ENCODE measurements at places on chromosomes 11 and 22. TPM values are rescaled to one million over a fixed set of nuclear protein-coding genes. Genes with fewer than 3 reads are reported as not detected.

DNA sequence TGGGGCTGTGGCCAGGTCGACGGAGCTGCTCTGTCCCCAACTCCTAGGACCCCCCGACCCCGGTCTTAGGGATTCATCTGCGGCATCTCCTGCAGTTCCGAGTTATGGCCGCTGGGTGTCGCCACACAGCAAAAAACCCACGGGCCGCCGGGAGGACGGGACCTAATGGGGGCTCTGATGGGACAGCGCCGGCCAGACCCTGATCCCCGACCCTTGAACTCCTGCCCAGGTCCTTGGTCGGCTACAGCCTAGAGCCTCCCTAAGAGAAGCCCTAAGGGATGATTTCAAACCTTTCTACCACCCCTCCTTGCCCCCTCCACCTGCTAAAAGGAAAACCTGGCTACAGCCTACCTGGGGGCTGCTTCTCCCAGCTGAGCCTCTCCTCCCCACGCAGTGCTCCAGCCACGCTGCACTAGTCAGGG is 30.8 kb upstream of the LRRC10B start:
- peak; percentile 48 for DNase-seq

GRCh38 chr11:650482-650881 is 13.4 kb downstream of the DRD4 start:
- DNase-seq, result no peak

- DNase-seq, result no peak
These were observed 158.4 kb downstream of the TEAD1 start for GRCh38 chr11:12832480-12833224.

- no peak for DNase-seq
These were observed 690.3 kb downstream of the FAM181B start for GRCh38 chr11:82043316-82043715.

DNA sequence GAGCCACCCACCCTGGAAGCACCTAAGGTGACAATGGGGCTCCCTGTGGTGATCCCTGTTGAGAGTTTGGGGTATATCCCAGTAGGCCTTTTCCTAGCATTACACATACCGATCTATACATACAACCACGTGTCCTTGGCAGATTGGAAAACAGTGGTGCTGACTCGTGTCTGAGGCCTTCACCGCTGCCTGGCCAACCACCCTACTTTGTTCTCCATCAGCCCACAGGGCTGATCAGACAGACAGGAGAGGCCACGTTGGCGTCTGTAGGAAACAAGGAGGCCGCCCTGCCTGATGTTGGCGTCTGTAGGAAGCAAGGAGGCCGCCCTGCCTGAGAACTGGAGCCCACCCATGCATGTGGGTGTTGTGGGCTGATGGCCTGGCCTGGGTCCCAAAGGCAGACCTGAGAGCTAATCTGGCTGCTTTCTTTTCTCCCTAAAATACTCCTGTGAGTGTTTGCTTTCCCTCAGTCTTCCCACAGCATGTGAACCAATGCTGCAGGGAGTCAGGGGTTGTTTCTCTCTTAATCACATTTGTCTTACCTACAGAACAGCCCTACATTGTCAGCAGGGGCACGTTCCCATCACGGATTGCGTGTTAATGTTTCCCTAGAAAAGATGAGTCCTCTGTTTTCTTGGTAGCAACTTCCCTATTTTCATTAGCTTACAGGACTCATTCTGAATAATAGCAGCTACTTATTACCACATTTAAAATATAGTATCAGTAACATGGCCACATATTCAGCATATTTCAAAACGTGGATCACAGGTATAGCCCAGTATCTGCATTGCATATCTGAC is 57.2 kb downstream of the SBF1 start:
- no peak for DNase-seq

DNA sequence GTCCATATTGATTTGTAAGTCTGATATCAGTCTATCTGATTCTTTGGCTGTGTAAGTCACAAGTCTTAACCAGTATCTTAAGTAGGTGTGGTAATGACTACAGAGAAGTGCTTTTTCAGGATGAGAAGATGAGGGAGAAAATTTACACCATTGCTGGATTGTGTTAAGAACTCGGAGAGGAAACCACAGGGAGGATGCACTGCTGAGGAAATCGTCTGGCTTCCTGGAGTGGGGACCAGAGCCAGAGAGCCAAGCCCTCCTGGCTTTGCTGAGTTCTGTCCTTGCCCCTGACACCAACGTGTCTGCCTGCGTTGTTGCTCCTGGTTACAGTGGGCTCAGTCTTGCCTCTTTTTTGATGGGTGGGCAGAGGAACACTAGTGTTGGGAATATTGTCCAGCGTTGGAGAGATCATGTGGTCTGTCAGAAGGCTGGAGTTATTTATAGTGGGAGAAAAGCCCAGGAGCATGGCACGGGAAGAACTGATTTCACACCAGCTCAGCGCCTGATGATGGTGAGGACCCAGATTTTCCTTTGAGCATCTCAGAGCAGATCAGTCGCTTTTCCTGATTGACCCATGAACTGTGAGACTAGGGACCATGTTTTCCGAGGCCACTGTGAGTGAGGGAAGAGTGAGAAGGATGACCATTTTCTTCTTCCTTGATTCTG is 29.6 kb downstream of the MARK2 start:
- DNase-seq, result no peak

DNA sequence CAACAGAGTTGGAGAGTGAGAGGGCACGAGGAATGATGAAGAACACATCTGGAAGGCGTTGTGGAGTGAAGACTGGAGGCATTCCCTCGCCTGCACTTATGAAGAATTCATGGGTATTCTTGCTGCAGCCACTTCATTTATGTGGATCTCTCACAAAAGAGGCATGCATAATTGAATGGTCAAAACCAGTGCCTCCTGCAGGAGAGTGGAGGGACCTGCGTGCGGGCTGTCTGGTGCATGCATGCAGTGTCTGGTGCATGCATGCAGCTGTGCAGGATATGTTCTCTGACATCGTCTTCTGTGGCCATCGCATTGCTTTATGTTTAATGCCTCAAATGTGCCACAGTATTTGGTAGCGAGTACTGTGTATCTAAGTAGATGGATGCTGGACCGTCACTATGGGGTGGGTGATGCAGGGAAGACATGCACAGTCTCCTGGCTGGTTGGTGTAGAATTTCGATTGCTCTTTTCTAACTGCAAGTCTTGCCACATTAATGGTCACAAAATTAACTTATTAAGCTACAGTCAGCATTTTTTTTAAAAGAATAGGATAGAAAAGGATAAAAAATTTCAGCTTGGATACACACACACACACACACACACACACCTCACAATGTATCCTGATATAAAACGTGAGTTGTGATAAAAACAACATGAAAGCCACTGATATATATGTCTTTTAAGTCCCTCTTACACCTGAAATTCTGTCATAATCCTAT is 20.9 kb upstream of the NTM start:
- DNase-seq, result no peak

DNA sequence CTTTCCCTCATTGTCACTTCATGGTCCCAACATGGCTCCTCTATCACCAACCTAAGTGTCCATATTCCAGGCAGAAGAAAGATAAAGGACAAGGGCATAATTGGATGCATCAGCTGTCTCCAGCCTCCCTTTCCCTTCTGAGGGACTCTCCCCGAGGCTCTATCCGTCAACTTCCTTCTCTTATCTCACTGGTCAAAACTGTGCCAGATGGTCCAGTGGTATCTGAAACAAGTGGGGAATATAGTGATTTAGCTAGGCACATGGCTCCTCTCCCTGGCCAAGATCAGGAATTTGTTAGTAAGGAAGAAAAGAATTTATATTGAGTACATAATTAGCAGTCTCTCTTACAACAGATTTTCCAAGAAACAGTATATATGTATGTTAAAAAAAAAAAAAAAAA is 12.6 kb upstream of the SPON1 start:
- DNase-seq, result no peak

DNA sequence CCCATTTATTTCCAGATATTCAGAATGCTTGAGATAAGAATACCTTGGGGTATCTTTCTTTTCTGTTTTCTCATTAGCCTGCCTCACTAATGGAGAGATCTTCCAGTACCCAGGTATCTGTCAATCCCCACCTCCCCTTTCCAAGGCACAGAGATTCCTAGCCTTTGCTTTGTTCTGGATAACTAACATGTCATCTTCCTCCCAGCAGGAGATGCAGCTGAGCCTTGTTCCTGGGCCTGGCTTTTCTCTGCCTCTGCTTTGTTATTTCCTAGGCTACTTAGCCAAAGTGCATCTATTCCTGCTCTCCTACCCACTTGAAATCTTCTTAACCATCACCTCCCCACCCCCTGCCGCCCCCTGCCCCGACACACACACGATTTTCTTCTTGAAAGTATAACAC is 297.1 kb downstream of the NELL1 start:
- no peak for DNase-seq

DNA sequence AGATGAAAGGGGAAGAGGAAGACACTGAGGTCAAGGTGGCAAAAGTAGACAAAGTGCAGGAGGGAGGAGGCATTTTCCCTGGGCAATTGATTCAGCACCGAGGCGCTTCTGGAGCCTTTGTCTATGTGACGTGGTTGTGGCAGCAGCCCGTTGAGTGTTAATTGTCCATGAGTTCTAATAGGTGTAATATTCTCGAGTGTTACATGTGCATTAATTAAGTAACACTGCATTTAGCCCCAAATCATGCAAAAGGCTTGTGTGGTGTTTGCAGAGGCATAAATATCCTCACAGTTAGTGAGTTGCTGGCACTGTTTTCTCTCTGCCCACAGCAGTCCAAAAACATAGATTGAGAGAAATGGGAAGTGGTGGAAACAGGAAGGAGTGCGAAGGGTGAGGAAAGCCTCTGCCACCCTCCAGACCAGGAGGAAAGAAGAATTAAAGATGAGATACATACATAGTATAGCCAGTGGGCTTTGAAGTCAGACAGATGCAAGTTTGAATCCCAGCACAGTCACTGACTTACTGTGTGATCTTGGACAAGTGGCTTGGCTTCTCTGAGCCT is 361.2 kb downstream of the MN1 start:
- no peak for DNase-seq

GRCh38 chr11:7654195-7654705 is 19.1 kb downstream of the CYB5R2 start:
- no peak for DNase-seq

GRCh38 chr11:93525601-93526345 is 17.4 kb downstream of the SMCO4 start:
- no peak for DNase-seq

DNA sequence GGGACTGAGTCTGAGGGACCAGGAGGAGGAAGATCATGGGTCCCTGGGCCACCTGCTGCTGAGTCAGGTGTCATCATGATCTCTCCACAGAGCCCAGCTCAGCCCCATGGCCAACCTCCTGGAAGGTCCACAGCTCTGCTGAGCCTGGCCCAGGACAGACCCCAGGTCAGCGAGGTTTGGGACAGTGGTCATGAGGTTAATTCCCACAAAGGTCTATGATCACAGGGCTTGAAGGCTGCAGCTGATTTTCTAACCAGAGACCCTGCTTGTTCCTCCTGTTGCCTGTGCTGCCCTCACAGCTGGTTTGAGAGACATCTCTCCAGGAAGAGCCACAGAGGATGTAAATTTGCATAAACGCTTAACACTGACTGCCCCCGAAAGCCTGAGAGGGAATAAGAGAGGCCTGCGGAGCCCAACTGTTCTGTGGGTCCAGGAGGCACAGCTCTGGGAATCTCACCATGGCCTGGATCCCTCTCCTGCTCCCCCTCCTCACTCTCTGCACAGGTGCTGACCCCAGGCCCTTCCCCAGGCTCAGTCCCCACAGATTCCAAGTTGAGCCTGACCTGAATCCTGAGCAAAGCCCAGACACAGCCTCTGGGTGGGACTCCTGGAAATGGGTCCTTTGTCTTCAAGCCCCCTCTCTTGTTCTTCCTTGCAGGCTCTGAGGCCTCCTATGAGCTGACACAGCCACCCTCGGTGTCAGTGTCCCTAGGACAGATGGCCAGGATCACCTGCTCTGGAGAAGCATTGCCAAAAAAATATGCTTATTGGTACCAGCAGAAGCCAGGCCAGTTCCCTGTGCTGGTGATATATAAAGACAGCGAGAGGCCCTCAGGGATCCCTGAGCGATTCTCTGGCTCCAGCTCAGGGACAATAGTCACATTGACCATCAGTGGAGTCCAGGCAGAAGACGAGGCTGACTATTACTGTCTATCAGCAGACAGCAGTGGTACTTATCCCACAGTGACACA is 102.8 kb downstream of the GGTLC2 start:
- no peak for DNase-seq

DNA sequence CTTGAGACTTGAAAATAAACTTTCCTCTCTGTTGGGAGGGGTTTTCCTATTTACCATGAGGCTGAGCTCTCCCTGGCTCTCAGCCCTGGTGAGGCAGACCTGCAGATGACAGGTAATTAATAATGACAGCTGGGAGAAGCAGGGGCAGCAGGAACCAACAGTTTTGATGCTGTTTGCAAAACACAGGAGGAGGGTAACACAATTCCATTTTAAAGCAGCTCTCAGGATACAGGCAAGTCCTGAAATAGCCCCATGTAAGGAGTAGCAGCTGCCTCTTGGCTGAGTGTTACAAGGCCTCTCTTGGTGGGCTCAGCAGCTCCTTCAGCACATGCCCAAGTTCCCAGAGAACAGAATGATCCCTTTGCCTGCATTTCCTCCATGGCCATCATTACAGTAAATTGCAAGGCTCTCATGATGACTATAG is 13.3 kb downstream of the PARVA start:
- no peak for DNase-seq

- no peak for DNase-seq
These were observed at the start of gene EHF for GRCh38 chr11:34620820-34621792. EHF (plus strand) TSS chr11:34621093; CDS start chr11:34642631, 21,538 bp downstream.

DNA sequence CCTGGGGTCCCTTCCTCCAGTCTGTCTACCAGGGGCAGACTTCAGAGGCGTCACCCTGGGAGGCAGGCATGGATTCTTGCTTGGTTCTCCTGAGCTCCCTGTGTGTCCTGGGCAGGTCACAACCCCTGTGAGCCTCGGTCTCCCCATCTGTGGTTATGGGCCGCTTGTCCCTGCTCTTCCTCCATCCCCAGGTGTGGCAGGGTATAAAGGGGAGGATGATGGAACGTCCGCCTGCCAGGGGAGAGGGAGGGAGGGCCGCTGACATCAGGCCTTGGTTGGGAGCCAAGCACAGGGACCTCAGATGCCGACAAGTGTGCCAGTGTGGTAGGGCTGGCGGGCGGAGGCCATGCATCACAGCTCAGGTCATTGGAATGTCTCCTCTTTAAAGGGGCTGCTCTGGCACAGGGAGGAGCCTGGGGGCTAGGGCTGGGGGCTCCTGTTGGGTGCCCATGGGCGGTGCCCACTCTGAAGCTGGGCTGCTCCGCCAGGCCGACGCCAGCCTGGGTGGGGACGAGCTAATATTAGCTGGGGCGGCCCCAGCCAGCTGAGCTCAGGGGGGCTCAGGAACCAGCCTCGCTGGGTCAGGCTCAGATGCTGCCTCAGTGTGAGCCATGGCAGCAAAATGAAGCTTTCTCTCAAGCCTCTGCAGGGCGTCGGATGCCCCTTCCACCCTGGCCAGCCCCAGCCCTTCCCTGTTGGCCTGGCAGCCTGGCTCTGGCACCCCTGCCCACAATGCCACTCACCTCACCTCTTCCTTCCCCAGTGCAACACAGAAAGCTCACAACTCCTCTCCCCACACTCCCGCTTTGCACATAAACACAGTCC is 12.8 kb downstream of the KCNC1 start:
- no peak for DNase-seq

GRCh38 chr11:132742929-132743328 is 789.4 kb downstream of the OPCML start:
- DNase-seq, result no peak

The NUDT8 gene
- total RNA-seq, result 5.3 TPM

The OR2AG2 gene
- total RNA-seq, result not detected

The ACR gene
- total RNA-seq, result not detected

The YPEL1 gene
- total RNA-seq, result 10.7 TPM

The C1QTNF5 gene
- total RNA-seq, result not detected

The MYOD1 gene
- total RNA-seq, result not detected

The C11orf42 gene
- not detected for total RNA-seq

The ENTHD1 gene
- 0.20 TPM for total RNA-seq

The ARFGAP2 gene
- 160 TPM for total RNA-seq

The SPINDOC gene
- 15.3 TPM for total RNA-seq
